Activated naive CD4-positive, alpha-beta T cell treated with anti-CD3 and anti-CD28 coated beads, Interleukin-2, amount 50 U/mL, for 16 hours (primary cell): ENCODE measurements at places on chromosomes 2 and 18.

- no peak for DNase-seq
Measured at GRCh38 chr2:208147759-208148158, 1.8 kb upstream of the CRYGB start.

DNA sequence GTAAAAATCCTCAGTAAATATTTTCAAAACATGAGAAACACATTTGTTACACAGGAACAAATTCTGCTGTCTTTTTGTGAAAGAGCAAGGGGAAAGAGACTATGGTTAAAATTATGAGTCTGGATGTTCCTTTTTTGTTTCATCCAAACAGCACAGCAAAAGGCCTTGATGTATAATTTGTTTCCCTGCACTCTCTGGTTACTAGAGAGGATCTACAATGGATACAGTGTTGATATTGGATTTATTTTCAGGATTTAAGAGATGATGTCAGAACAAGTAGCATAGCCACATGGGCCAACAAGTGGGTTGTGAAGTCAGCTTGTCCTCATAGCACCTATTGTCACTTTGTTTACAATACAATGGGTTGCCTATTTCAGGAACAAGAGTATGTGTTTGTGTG is 11.3 kb upstream of the ERBB4 start:
- DNase-seq, result no peak

DNA sequence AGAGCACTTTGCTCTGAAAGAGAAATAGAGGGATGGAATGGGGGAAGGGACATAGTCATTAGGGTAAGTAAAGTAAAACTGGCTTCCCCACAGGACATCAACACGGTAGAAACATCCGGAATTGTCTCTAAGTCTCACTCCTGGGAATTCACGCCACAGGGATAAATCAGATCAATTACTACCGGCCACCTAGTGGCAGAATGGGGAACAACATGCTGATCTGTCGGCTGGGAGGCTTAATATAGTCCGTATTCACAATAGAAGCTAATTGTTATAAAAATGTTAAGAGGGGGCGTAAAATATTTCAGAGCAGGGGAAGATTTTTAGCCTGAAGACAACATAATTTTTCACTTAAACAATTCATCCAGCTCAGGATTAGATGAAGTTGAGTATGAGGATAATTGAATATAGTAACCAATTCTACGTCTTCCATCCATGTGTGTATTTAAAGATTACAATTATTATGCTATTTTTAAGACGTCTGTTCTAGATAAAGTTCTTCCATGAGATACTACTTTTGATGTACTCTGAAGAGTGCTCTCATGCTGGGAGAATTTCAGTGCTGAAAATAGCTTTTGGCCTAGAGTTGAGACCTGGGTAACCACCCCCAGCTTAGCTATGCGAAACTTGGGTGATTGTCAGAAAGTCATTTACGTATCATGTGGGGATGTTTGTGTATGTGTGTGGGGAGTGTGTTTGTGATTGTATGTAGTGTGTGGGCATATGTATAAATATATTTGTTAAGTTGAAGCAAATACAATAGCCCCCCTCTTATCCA is 65.7 kb downstream of the LRRTM1 start:
- DNase-seq, result no peak

- DNase-seq, result no peak
Measured at GRCh38 chr18:9280849-9281248, 53.7 kb upstream of the TWSG1 start.

GRCh38 chr2:36915627-36916026 is 50.7 kb downstream of the STRN start:
- DNase-seq, result no peak
